Stimulated activated CD8-positive, alpha-beta memory T cell treated with anti-CD3 and anti-CD28 coated beads, Interleukin-7, amount 100 ng/mL, for 24 hours (primary cell): ENCODE measurements at places on chromosomes 1 and 21.

DNA sequence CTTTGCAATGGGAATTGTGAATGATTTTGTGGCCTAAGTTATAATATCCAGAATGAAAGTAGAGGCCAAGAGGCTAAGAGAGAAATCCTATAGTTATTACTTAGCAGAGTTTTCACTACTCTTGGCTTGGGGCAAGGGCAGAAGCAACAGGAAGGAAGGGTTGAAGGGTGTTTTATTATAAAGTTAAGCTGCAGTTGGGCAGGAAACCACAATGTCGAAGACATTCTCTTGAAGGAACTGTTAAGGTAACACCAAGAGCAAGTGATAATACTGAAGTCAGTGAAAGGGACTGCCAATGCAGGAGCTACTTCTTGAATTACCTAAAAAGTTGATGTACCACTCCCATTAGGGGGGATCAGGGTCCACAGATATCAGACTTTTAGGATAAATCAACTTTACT is 8.3 kb downstream of the XCL2 start:
- no peak for DNase-seq

DNA sequence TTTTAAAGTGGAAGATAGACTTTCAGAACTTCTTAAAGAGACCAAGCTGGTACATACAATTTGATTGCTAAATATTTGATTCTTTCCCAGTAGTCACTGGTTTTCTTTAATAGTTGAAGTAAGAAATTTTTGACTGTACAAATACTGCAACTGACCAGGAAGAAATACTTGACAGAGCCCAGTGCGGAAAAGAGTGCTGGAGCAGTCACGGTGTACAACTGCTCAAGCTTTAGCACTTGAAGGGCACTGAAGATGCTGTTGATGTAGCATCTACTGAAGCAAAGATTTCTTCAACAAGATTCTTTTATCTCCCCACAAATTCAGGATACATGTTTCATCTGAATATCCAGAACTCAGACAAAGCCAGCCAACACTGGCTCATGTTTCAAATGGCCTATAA is 41.5 kb downstream of the SLC35F3 start:
- DNase-seq, result no peak

DNA sequence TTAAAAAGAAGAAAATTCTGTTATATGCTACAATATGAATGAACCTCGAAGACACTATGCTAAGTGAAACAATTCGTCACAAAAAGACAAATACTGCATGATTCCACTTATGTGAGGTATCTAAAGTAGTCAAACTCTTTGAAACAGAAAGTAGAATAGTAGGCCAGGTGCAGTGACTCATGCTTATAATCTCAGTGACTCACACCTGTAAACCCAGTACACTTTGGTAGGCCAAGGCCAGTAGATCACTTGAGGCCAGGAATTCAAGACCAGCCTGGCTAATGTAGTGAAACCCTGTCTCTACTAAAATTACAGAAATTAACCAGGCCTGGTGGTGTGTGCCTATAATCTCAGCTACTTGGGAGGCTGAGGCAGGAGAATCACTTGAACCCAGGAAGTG is 25.7 kb downstream of the EPHA10 start:
- DNase-seq, result no peak

- no peak for DNase-seq
These were observed 19.9 kb upstream of the NMNAT2 start for GRCh38 chr1:183438060-183438459.

DNA sequence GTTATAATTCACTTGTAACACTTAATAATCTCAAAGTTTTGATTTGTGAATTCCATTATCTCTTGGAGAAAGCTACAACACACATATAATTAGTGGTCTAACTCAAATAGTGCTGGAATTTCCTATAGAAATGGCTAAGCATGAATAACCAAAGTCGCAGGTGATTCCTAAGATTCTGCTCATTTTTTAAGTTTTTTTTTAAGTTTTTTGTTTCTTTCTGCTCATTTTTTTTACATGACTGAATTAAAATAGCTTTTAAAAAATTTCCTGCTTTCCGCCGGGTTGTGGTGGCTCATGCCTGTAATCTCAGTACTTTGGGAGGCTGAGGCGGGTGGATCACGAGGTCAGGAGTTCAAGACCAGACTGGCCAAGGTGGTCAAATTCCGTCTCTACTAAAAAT is 90.4 kb downstream of the APP start:
- DNase-seq, result no peak

- no peak for DNase-seq
These were observed 30.2 kb downstream of the NEK7 start for GRCh38 chr1:198186916-198187580.

- DNase-seq, result no peak
These were observed 44.3 kb downstream of the C8B start for GRCh38 chr1:56921479-56921878.

DNA sequence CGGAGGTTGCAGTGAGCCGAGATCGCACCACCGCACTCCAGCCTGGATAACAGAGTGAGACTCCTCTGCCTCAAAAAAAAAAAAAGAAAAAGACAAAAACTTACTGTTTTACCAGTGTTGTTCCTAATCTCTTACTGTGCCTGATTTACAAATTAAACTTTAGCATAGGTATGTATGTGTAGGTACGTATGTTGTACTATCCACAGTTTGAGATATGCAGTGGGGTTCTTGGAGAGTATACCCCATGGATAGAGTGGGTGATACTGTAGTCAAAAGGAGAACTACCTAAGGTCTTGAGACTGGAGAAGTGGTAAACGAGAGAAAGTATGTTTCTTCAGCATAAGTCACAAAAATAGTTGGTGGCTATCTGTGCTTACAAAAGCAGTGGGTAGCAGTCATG is 38.6 kb downstream of the RNF11 start:
- no peak for DNase-seq

DNA sequence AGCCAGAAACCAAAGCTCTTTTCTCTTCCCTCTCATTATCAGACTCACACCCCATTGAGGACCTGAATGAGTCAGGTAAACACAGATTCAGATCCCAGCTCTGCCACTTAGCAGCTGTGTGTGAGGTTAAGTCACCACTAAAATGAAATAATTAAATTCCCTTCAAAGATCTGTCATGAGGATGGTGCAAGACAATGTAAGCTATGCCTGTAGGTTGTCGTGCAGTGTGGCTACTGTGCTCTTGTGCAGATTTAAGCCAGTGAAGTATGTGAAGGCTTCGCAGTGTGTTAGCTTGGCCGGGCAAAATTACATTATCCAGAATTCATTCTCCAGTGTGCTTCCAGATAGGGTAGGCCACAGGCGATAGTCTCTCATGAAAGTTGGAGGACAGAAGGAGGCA is 13.6 kb downstream of the UBL4B start:
- no peak for DNase-seq

DNA sequence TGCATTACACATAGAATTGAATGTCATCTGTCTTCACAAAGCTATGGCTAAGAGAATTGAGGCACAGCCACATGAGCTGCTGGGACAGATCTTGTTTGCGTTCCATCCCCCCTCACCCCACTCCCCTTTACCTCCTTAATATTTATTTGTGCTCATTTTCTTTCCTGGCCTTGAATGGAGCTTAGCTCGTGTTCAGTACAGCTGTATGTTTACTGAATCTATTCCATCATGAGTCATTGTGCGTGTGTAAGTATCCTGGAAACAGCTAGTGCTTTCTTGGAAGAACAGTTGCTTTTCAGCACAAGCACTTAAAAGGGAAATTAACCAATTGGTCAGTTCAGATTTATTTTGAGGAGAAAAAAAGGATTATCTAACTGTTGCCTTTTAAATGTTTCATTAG is 14.7 kb downstream of the PROX1 start:
- DNase-seq, result no peak

DNA sequence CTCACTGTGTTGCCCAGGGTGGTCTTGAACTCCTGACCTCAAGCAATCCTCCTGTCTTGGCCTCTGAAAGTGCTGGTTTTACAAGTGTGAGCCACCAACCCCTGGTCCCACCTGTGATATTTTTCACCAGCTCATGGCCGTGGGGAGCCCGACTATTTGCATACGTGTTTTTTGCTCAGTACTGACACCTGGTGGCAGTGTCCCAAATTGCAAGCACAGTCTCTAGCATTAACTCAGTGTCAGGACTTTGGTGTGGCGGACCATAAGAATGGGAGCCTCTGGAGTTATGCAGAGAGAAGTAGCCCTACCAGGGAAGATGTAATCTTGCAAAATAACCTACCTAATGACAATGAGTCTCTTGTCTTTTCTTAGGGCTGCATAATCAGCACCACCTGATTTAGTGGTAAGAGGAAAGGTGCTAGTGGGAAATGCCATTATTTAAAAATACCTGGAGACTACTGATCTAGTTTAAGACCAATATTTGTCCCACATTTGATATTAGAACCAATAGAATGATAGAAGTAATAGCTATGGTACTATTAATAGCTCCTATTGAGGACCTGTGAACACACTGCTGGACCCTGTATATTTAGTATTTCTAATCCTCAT is 305.4 kb downstream of the DISC1 start:
- DNase-seq, result peak; percentile 21

- DNase-seq, result no peak
These were observed 7.6 kb upstream of the ZNF326 start for GRCh38 chr1:89987159-89987819.

DNA sequence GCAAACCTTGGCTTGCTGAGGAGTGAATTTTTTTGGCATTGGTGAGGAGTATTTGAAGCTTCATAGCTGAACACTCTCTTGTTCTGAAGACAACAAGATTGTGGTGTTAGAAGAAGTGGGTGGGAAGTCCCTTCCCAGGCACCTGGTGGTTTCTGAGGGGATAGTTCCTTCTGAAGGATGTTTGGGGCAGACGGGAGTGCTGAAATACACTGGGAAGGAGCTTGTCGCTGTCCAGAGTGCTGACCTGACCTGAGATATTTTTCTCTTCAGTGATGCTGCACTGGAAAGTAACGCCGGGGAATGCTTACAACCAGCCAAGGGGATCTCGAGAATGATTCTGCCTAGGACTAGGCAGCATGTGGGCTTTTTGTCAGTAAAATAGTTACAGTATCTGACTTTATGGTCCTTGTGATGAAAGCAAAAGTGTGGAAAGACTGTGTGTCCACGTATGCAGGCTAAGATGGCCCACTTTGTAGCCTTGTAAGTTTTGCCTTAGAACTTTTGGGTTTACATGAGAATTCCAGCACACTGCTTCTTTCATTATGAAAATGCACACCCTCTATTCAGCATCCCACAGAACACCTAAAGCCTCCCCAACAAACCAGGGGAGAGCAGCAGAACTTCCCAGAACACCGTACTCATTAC is 33.1 kb upstream of the NFASC start:
- DNase-seq, result no peak

- DNase-seq, result no peak
These were observed 41.9 kb downstream of the SPAG17 start for GRCh38 chr1:118143121-118143520.

- DNase-seq, result no peak
These were observed 366.0 kb downstream of the OMA1 start for GRCh38 chr1:58180537-58180936.

- DNase-seq, result peak; percentile 25
These were observed 1.1 kb downstream of the HUNK start for GRCh38 chr21:31873696-31874599.

GRCh38 chr1:228197555-228198147 is 10.2 kb upstream of the OBSCN start:
- no peak for DNase-seq

DNA sequence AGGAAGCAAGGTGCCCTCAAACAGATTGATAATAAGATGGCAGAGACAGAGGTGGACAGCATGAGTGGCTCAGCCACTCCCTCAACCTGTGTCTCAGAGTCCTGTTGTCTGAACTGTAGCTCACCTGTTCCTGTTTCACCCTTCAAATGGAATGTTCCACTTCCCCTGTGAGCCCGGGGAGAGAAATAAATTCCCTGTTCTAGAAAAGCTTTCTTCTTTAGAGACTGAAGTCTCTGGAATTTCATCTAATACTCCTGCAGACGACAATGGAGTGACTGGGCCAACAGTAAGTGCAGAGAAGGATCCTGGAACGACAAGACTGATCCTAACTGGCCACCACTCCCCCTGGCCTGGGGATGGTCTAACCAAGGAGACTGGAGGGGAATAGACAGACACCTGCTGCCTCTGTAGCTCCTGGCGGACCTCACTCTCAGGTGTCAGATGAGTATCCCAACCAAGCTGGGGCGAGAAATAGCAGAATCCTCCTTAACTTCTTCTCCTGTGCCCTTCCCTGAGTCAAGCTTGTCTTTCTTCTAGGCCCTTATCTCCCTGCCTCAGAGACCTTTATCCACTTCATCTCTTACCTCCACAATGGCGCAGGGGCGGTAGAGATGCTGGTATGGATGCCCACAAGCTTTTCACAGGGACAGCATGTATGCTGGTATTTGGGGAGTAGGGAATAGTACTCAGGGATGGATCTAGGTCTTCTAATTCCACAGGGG is 45.4 kb downstream of the PLEKHA6 start:
- DNase-seq, result no peak

DNA sequence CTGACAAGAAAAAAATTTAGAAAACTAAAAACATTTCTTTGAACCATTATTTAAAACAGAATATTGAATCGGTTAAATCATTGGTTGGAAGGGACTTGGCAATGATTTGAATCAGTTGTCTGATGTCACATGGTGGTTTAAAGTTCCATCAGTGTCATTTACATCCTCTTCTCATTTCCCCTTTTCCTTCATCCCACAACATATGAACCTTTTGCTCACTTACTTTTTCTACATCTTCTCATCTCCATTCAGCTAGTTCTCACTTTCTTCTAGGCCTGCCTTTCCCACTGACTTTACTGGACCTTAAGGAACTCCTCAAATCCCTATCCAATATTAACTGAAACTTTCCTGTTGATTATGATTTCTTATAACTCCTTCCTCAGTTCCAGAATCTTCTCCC is 58.5 kb downstream of the PHACTR4 start:
- DNase-seq, result no peak
